Central memory CD4-positive, alpha-beta T cell (primary cell): ENCODE measurements at places on chromosomes 7 and 10.

DNA sequence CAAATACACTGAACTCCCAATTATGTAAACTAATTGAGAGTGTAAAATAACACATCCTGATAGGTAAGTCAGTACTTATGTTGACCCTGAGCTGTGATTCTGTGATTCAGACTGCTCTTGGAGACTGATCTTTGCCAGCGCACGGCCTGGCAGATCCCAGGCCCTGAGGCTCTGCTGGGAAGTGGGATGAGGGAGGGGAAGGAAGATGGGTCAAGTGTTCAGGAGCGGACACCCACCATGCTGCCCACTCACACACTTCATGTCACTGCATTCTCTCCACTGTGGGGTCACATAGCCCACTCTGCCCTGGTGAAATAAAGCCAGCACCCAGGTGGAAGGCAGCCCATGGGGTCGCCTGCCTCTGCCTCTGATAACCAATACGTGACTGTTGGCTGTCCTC is 226.2 kb downstream of the TNS3 start:
- DNase-seq: no peak

- no peak for DNase-seq
These were observed 13.1 kb downstream of the GNAI1 start for GRCh38 chr7:80147543-80148391.

DNA sequence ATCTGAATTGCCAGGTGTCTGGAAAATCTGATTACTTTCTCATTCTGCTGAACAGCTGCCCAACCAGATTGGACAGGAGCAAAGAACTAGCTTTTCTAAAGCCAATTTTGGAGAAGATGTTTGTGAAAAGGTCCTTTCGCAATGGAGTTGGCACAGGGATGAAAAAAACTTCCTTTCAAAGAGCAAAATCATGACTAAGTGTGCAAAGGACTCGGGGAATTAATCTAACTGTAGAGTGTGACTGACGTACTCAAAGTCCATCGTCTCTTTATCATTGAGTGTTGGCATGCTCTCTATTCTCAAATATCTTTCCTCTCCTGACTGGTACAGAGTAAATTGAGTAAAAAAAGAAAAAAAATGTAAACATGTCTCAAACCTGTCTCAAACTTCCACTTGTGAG is 3.3 kb downstream of the NPS start:
- DNase-seq: no peak

DNA sequence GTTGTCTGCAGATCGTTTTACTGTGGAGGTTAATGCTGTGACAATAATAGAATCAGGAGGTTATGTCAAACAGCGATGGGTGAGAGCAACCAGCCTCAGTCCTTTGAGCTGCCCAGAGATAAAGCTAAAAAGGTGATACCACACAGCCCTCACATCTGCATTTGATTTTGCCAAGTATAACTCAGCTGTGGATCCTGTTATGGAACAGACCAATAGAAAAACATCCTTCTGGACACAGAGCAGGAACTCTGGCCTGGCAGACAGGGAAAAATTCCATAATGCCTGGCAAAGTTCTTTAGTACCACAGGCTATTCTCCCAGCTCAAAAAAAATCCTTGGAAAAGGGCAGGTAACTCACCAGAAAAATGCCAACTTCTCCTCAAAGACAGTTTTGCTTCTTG is 87.1 kb upstream of the PDLIM1 start:
- DNase-seq: no peak

DNA sequence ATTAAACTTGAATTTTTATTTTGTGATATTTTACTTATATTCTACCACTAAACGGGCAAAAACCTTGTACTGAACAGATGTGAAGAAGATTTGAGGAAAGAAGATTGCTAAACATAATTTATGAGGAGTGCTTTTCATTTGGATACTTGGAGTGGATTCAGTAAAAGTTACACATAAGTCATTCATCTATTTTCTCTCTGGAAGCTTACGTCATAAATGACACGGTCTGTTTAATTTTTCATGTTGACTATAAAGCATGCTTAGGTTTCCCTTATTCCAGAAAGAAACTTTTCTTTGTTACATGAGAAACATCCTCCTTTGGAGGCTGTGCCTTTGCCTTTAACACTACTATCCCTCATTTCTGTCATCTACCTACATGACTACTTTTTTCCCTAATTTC is 53.9 kb downstream of the TFEC start:
- DNase-seq: no peak

GRCh38 chr7:129438839-129439651 is 4.8 kb downstream of the STRIP2 start:
- DNase-seq: no peak

- DNase-seq: no peak
These were observed 41.5 kb downstream of the LGI1 start for GRCh38 chr10:93799155-93799708.

DNA sequence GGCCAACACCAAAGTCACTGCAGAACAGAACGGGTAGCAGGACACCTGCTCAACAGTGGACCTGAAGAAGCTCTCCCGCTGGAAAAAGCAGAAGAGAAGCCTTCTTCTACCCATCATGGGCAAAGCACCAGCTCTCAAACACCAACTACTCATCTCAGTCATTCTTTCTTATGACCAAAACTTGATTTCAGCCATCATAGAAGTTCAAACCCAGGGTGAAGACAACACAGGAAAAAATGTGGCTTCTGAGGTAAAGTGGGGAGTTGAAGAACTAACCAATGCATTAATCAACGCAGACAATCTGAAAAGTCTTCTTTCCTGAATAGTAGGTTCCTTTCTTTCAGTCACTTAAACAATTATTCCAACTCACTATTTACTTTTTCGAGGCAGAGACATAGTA is 83.3 kb downstream of the ELMO1 start:
- no peak for DNase-seq

DNA sequence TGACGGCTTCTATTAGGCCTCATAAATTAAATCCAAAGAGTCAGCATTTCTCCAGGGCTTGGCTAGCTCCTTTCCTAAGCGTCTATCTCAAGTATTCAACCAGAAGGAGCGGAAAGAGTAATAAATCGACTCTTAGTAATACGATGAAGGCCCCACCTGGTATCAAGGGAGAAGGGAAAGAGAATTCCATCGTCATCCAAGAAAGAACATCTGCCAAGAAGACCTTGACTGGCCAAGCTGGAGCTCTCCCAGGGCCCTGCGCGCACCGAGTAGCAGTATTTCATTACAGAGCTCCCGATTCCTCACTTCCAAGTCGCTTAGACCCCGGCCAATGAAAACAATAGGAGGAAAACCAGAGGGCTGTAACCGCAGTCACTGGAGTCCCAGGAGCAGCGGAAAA is 178.0 kb upstream of the FRMD4A start:
- DNase-seq: no peak

- DNase-seq: no peak
These were observed 5.0 kb upstream of the NFE2L3 start for GRCh38 chr7:26147030-26147429.

GRCh38 chr10:35379226-35380137 is 43.2 kb downstream of the CCNY start:
- no peak for DNase-seq

GRCh38 chr10:12409161-12409560 is 59.8 kb downstream of the CAMK1D start:
- no peak for DNase-seq

- DNase-seq: no peak
These were observed 886.1 kb downstream of the SORCS1 start for GRCh38 chr10:106278383-106278782.

GRCh38 chr10:95880704-95881103 is 27.1 kb upstream of the CC2D2B start:
- no peak for DNase-seq

- DNase-seq: no peak
These were observed 766 bp upstream of the EIF3B start for GRCh38 chr7:2353936-2354185.

DNA sequence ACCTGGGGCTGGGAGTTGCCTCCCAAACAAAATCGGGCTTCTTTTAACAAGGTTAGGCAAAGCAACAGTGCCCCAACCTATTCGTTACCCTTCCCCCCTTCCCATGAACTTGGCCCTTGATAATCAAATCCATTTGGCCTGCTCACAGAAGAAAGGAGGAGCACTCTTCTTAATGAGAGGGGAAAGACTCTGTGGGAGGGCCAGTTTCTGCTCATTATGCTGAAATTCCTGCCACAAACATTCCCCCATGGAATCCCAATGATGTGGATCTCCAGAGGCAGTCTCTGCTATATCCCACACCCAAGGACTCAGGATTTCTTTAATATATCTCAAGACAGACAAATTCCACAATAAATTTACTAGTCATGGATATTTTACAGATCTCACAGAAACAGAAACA is 43.0 kb downstream of the LSM5 start:
- DNase-seq: no peak

DNA sequence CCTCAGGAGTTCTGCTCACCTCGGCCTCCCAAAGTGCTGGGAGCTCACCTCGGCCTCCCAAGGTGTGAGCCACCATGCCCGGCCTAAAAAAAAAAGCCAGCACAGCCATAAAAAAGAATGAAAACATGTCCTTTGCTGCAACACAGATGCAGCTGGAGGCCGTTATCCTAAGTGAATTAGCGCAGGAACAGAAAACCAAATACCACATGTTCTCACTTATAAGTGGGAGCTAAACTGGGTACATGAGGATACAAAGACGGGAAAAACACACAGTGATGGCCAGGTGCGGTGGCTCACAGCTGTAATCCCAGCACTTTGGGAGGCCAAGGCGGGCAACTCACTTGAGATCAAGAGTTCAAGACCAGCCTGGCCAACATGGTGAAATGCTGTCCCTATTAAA is 20.9 kb downstream of the PSPH start:
- DNase-seq: no peak

DNA sequence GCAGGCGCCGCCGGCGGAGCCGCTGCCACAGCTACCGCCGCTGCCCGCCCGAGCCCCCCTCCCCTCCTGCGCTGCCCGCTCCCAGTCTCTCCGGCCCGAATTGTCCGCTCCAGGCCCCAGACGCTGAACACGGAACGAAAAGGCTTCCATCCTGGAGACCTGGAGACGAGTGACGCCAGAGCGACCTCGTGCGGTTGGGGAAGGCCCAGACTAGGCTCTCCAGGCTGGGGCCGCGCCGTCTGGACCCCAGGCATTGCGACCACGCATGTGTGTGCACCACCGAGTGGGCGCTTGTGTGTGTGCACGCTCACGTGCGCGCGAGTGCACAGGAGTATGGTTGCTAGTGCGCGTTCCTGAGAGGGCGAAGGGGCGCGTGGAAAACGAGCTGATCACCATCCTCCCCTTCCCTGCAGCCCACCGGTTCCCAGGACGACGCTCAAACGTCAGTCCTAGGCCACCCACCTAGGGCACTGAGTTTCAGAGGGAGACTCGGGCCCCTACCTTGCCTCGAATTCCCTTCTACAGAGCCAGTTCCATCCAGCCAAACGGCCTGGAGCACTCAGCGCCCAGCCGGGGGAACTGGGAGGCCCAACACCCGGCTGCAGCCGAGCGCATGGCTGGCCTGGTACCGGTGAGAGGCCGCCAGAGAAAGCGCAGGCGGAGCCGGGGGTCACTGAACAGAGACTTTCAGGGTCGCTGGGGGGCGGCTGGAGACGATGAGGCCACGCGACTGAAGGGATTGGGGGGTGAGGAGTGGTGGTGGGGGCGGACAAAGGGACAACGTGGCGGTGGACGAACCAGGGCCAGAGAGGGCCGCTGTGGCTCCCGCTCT is 11.6 kb downstream of the LBX1 start:
- no peak for DNase-seq

DNA sequence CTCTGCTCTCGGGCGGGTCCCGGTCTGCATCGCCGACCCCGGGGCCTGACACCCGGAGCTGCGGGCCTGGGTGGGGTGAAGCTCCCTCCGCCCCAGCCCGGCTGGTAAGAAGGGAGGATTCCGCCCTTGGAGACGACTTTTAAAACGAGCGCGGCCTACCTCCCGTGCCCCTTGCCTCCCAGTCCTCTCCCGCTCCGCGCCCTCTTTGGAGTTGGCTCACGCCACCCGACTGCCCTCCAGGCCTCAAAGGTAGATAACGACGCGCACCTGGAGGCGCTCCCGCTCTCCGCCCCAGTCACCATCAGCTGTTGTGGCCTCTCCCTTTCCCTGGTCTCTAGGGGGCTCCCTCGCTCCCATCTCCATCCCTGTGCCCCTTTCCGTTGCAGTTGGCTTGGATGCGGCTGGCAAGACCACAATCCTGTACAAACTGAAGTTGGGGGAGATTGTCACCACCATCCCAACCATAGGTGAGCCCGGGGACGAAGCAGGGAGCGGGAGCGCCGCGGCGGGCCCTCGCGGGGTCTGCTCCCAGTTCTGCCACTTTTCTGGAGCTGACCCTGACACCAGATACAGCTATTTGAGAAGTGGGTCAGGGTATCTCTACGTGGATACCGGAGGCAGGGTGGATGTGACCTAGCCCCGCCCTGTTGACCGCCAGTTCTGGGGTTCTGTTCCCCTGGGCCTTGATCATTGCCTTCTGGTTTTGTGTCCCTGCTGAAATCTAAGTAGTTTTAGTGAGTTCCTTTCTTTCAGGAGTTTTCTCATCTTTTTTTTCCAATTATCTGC is 679 bp downstream of the ARF5 start:
- DNase-seq: no peak

GRCh38 chr10:92848037-92848440 is 281 bp upstream of the EXOC6 start:
- DNase-seq: no peak

- DNase-seq: no peak
These were observed 472 bp downstream of the SFRP4 start for GRCh38 chr7:37916017-37916672.

- DNase-seq: no peak
These were observed 125.8 kb downstream of the PCLO start for GRCh38 chr7:83036721-83037380.

GRCh38 chr7:35584990-35585389 is 109.9 kb downstream of the HERPUD2 start:
- no peak for DNase-seq

DNA sequence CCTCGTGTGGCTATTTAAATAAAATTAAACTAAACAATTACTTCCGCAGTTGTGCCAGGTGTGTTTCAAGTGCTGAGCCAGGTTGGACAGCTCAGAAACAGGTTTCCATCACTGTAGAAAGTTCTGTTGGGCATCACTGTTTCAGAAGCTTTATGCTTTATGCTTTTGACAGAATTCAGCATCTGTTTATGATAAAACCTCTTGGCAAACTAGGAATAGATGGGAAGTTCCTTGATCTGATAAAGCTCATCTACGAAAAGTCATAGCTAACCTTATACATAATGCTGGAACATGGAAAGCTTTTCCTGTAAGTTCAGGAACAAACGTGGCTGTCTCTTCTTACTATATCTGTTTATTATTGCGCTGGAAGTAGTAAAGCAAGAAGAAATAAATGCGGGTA is 143.4 kb downstream of the DOCK1 start:
- no peak for DNase-seq

GRCh38 chr7:24192053-24192452 is 91.9 kb upstream of the NPY start:
- DNase-seq: no peak

GRCh38 chr10:841535-841934 is 90.0 kb downstream of the LARP4B start:
- DNase-seq: no peak
